CD8-positive, alpha-beta memory T cell (primary cell): ENCODE measurements at places on chromosomes 1 and 21. TPM values are rescaled to one million over a fixed set of nuclear protein-coding genes. Genes with fewer than 3 reads are reported as not detected.

KLF18 gene
- total RNA-seq, result not detected

- no peak for DNase-seq
Observed at GRCh38 chr1:217453816-217454215, 177.1 kb downstream of the GPATCH2 start.

DNA sequence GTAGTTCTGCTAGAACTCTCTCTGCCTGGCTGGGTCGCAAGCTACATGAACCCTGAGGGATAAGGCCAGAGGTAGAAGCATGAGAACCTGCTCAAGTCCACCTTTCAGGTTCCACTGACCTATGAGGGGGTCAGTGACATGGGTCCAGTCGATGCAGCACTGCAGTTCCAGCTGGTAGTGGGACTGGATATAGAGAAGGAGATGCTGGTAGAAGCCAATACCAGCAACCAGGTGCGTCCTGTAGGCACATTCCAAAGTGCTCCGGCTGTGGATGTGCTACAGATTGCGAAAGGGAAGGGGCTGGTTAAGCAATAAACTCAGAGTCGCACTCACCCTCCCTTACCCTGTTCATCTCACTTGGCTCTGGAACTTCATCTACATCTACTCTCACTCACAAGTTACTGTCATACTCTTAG, 5.7 kb downstream of the SMG5 start:
- no peak for DNase-seq

- peak; percentile 2 for DNase-seq
Observed at GRCh38 chr1:169427081-169427641, at the start of gene CCDC181. Gene CCDC181 (minus strand): TSS chr1:169427474. CDS start chr1:169424927, 2,547 bp downstream.

GRCh38 chr1:5329068-5329739, 663.0 kb downstream of the NPHP4 start:
- DNase-seq, result no peak

DNA sequence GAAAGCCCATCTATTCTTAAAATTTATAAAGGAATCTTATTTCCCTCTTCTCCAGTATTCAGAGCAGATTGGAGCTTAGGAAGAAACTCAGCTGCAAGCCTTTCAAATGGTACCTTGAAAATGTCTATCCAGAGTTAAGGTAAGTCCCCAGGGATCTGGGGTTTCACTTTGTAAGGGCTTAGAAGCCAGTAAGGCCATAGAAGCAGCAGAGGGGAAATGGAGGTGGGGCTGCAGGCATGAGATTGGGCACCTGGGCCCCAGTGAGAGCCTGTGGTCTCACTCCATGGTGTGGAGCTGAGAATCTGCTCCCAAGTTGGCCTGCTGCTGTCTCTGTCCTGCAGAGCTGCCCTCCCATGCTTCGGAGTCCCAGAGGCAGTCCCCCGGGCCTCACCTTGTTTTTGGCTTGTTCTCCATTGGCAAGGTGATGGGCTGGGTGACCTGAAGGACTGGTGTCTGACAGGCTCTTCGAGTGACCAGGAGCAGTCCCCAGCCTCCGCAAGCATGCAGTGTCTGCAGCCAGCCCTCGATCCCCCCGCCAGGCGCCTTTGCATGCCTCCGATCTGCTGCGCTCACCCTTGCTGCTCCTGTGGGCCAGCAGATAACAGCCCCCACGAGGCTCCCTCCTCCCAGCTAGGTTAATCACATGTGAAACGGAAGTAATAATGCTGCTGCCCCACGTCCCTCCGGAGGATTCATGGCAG, 163.1 kb downstream of the PGBD5 start:
- DNase-seq, result no peak

GRCh38 chr1:45297666-45298356, 28.9 kb upstream of the HPDL start:
- DNase-seq, result no peak

ANKRD35 gene
- total RNA-seq, result 1.0 TPM

GRCh38 chr1:17667641-17668040, 87.5 kb upstream of the ACTL8 start:
- no peak for DNase-seq

DNA sequence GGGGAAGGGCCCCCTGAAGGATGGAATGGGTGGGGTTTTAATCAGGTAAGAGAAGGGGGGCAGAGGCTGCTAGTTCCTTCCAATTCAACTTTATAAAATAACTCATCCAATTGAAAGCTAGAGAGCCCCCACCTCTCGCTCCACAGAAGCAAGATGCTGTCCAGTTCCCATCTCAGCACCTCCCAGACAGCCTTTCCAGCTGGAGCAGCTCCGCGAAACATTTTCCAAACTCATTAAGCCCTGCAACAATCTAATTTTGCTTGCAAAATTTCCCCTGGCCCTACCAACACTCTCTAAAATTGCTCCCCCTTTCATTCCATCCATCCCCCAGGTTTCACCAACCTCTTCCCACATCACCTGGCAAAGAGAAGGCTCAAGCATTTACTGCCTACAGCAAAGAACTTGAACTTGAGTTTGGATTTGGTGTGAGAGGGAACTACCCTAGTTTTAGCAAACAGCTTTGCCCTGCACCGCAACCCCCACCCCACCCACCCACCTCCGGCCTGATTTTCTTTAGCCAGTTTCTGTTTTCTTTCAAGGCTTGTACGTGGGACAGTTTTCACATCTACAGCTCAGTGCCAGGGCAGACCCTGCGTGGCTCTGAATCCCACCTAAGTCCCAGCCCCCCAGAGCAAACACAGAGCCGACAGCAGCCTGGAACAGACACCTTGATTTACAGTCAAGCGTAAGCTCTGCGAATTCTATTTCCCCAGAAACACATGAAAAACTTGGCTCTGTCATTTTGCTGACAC, 46.7 kb downstream of the SYF2 start:
- no peak for DNase-seq

PDPN gene
- 0.20 TPM for total RNA-seq
